D721Med (cell line): ENCODE measurements at places on chromosomes 1 and 21.
A peak's percentile ranks its signal among the peaks of the same experiment; 100 is the strongest.

DNA sequence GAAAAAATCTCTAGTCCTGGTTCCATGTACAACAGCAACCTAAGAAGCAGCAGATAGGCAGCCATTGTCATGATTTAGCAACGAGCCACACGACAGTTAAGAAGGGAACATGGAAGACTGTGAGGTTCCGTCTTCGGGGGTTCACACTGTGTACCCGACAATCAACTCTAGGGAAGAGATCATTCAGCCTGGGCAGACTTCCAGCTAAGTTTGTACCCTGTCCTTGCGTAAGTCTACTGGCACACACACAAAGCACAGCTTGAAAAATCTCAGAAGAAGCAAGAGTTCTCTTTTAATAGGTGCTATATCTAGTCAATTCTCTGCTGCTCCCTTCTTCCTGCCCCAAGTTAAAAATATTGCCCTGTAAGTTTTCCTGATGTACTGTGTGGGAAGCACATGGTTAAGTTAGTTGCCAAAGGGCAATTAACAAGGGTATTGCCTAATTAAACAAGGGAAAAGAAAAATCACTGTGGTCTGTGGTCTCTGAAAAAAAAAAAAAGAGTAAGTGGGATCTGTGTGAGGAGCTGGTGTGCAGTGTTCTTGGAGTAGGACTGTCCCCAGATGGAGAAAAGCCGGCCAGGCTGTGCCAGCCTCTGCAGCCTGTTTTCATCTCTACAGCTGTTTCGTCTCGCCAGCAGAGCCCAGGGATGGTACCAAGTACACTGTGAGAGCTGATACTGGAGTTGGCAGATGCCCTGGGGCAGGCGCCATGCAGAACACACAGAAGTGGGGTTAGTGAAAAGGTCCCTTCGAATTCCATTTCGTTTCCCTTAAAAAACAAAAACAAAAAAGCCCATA lies 6.4 kb upstream of the MYBPHL start:
- no peak for DNase-seq

DNA sequence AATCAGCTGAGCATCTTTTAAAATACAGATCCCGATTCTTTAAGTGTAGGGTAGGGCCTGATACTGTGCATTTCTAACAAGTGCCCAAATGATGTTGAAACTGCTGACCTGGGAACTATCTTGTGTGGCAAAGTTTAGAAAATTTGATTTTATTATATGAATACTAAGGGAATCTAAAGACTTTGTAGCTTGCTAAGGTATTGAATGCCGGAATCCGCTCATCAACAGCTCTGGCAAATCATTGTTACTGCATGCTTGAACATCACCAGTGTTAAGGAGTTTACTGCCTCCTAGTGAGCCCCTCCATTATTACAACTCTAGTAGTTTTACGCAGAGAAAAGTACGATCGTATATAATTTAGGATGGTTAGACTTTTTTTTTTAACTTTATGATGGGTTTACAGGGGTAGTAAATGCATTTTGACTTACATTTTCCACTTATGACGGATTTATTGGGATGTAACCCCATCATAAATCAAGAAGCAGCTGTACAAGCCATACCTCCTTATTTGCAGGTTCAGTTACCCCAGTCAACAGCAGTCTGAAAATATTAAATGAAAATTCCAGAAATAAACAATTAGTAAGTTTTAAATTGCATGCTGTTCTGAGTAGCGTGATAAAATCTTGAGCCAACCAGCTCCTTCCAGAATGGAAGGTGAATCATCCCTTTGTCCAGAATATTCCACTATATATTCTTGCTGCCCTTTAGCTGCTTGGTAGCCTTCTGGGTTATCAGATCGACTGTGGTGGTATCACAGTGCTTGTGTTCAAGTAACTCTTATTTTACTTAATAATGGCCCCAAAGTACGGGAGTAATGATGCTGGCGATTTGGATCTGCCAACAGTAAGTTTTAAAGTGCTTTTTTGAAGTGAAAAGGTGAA lies 892 bp downstream of the TYW3 start:
- DNase-seq = peak; percentile 26

- no peak for DNase-seq
Observed at GRCh38 chr1:167794043-167794442, 72.3 kb downstream of the MPZL1 start.

GRCh38 chr1:59195151-59195550 lies 101.7 kb upstream of the FGGY start:
- no peak for DNase-seq

DNA sequence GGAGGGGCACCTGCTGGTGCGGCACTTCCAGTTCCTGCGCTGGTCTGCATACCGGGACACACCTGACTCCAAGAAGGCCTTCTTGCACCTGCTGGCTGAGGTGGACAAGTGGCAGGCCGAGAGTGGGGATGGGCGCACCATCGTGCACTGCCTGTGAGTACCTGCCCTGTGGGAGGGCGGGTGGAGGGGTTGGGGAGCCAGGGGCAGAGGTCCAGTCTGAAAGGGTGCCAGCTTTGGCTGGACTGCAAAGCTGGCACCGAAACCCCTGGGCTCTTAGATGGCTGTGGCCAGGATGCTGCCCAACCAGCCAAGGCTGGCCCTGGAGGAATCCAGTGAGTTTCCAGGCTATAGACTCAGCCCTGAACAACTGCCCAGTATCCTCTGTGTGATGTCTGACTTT lies 87.3 kb downstream of the PTPRU start:
- no peak for DNase-seq

DNA sequence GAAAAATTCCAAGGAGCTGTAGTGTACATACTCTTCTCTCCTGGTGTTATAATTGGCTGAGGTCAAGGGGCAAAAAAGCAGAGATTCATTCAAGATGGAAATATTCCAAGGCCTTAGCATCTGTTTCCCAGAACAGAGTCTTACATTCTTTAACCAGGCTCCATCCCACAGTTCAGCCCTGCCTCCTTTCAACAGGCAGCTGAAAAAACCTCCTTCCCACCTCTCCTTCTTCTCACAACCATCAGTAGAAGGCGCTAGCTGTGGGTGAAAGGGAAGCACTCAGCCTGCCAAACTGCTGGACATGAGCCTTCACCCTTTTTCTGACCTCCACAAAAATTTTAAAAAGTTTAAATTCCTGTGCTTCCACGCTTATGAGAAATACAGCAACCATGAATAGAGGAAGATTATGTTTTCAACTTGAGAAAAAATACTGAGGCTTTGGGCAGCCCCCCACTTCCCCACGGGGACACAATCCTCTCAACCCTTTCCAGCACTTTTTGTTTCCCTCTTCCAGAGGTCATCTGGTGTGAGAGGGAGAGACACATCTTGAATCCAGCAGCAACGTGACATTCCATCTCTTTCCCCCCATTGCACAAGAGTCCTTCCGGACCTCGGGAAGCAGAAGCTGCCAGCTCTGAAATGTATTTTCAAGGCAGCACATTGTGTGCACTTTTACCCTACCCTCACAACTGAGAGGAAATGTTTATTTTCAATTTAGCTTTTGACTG lies 43.2 kb upstream of the FMO2 start:
- no peak for DNase-seq

GRCh38 chr1:89590341-89591080 lies 42.4 kb upstream of the LRRC8C start:
- no peak for DNase-seq
